ENCODE measurements at places on chromosomes 16 and 17.

- no peak for DNase-seq
Measured at GRCh38 chr17:77601054-77601979, 357.2 kb upstream of the TNRC6C start.

- DNase-seq: no peak
Measured at GRCh38 chr17:76161619-76162266, 20.7 kb upstream of the FOXJ1 start.

- no peak for DNase-seq
Measured at GRCh38 chr16:57807968-57808528, 5.8 kb upstream of the KIFC3 start.

DNA sequence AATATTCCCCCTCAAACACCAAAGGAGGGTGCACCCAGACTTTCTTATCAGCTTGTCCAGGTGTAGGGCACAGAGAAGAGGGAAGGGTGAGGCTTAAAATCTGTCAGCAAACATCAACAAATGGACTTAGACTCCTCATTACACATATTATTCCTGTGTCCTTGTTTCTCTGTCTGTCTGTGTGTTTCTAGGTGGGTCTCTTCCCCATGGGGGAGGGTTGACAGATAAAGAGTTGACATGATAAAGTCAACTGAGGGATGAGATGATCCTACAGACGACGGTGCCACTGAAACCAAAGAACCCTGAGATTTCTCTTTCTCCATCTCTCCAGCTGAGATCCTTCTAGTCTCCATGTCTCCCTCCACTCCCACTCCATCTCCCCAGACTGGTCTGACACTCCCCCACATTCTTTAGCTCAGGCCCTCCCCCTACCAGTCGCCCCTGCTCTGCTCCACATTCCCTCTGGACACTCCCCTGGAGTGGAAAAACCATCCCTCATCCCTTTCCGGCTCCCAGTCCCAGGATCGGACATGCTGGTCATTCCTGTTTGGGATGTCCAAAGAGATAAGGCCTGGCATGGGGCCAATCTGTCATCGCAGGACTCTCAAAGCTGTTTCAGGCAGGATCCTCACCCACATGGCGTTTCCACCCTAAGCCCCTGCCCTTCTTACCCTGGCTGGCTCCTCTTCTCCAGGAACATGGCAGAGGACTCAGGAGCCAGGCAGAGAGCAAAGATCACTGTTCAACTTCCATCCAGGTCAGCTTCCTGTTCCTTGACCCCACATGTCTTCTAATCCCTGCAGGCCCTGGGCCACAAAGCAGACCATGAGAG lies 2.9 kb upstream of the ITGA3 start:
- DNase-seq: no peak

GRCh38 chr17:44417553-44417952 lies 28.1 kb upstream of the ITGA2B start:
- no peak for DNase-seq

GRCh38 chr17:58370309-58370708 lies 18.3 kb upstream of the SUPT4H1 start:
- no peak for DNase-seq

Measured in stimulated activated CD4-positive, alpha-beta T cell treated with anti-CD3 and anti-CD28 coated beads, Interleukin-1b, Interleukin-23, amount 100 ng/mL, for 1 hour (primary cell).